ENCODE measurements at places on chromosomes 5 and 9.

GRCh38 chr5:43041669-43042175, 1.6 kb upstream of the ANXA2R start:
- H3K4me1 ChIP-seq, result peaks cover 52% of the 10 kb centered on the region
- no peaks in the 10 kb centered on the region for H3K36me3 ChIP-seq
- H3K27ac ChIP-seq, result peak overlapping the region; percentile 51
- peak; percentile 70 for DNase-seq

- no peak overlapping the region for H3K4me3 ChIP-seq
- H3K27ac ChIP-seq, result no peak overlapping the region
- no peak for DNase-seq
- peaks cover 6% of the 10 kb centered on the region for H3K4me1 ChIP-seq
- H3K36me3 ChIP-seq, result peaks cover 10% of the 10 kb centered on the region
Measured at GRCh38 chr5:94771742-94772141, 153.3 kb downstream of the SLF1 start.

GRCh38 chr5:74935752-74936091, 69.5 kb upstream of the FAM169A start:
- DNase-seq, result no peak
- peaks cover 31% of the 10 kb centered on the region for H3K4me1 ChIP-seq
- peaks cover 4% of the 10 kb centered on the region for H3K36me3 ChIP-seq
- H3K4me3 ChIP-seq, result no peak overlapping the region

GRCh38 chr5:95524423-95524822, 30.4 kb downstream of the SKIC3 start:
- peaks cover 74% of the 10 kb centered on the region for H3K36me3 ChIP-seq
- DNase-seq, result no peak
- H3K27ac ChIP-seq, result no peak overlapping the region
- H3K4me3 ChIP-seq, result no peak overlapping the region
- no peaks in the 10 kb centered on the region for H3K27me3 ChIP-seq

DNA sequence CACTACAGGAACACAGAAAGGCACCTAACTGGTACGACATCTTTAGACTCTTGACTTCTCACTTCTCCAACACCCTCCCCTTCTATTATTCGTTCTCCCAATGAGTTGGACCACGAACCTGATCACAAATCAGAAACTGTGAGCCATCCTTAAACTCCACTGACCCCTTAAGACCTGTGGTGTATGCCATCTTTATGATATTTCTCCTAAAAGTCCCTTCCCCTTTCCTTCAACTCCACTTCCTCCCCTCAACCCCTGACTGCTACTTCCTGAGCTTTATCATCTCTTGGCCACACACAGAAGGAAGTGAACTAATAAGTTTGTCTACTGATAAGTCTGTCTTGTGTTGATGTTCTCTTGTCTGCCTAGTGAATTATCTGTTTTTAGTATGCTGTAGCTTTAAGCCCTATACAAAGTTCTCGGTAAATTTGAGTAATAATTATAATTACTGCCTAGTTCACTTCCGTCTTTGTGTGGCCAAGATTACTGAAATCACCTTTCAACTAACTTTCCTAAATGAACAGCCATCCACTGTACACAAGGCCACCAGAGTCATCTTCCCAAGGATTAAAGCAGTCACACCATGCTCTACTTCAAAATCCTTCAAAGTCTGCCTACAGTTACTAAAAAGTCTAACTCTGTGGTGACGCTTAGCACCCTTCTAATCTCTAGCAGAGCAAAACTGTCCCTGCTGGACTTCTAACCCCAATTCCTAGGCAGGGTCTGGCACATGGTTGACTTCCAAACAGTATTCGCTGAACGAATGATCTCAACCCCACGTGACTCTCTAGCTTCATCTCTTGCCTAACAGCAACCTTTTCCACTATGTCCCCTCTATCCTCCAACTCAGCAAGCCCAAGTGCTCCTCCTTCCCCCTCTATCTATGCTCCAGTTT, 23.2 kb downstream of the ELOVL7 start:
- H3K4me3 ChIP-seq, result no peak overlapping the region
- no peaks in the 10 kb centered on the region for H3K4me1 ChIP-seq
- no peaks in the 10 kb centered on the region for H3K36me3 ChIP-seq

DNA sequence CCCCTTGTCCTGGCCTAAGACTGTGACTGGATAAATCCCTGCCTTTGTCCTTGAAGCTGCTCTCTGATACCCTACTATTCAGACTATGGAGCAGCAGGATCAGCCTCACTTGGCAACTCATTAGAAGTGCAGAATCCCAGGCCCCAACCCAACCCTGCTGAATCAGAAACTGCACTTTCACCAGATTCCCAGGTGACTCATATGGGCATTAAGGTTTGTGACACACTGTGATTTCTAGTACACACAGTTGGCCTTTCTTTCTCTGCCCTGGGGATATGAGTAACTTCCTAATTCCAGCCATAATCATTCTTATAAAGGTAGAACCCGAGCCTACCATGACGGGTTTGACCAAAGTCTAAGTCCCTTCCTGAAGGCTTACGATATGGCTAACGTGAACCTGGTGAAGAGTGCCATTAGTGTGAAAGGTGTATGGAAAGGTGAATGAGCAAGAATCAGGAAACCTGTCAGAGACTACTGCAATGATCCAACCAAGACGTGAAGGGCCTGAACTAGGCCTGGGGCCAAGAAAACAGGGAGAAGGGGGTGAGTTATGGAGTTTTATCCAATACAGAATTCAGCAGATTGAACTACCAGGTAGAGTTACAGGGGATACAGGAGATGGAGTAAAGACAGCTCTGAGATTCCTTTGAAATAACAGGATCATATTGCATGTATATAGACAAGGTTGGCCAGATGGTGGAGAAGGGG, 533.0 kb downstream of the BNC2 start:
- H3K4me3 ChIP-seq, result no peak overlapping the region
- peaks cover 5% of the 10 kb centered on the region for H3K4me1 ChIP-seq
- no peaks in the 10 kb centered on the region for H3K36me3 ChIP-seq
- DNase-seq, result no peak
- H3K27me3 ChIP-seq, result peaks cover 3% of the 10 kb centered on the region

DNA sequence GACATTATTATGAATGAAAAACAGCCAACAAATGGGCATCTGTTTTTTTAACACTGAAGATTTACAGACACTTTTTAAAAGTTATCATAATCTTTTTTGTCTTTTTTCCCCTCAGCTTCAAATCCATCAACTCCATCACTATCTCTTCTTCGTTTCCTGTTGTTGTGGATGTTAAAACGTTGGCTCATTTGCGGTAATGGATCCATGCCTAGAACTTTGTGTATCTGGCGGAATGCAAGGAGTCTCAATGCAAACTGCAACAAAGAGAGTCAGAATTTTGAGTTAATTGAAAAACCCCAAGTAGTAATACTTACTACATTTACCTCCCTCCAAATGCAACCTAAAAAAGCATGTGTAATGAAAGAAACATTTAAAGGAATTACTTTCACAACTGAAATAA, 42.9 kb upstream of the MTMR12 start:
- no peak overlapping the region for H3K4me3 ChIP-seq
- no peak for DNase-seq
- H3K27ac ChIP-seq, result peak overlapping the region; percentile 28
- no peaks in the 10 kb centered on the region for H3K27me3 ChIP-seq
- peaks cover 67% of the 10 kb centered on the region for H3K36me3 ChIP-seq

DNA sequence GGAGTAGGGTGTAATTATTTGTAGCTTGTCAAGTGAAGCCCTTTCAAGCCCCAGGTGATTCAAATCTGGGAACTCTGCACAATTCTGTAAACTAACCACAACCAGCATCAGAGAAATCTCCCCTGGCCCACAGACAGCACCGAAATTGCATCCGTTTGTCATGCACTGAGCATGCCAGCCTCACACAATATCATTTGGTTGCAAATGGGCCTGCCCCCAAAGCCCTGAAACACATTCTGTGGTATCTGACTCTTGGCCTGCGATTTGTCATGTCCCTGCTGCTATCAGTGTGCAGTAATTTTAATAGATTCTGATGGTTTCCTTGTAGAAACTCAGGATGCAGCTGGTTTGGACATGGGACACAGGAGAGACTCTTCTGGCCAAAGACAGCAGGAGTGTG, 35.3 kb downstream of the SNX24 start:
- no peaks in the 10 kb centered on the region for H3K27me3 ChIP-seq
- no peak overlapping the region for H3K4me3 ChIP-seq
- no peak overlapping the region for H3K27ac ChIP-seq
- peaks cover 5% of the 10 kb centered on the region for H3K4me1 ChIP-seq

GRCh38 chr9:81548911-81549310, 140.4 kb downstream of the TLE1 start:
- no peaks in the 10 kb centered on the region for H3K36me3 ChIP-seq
- H3K4me1 ChIP-seq, result peaks cover 78% of the 10 kb centered on the region
- H3K4me3 ChIP-seq, result no peak overlapping the region
- H3K27me3 ChIP-seq, result peaks cover 3% of the 10 kb centered on the region
- H3K27ac ChIP-seq, result no peak overlapping the region

- DNase-seq, result no peak
- no peaks in the 10 kb centered on the region for H3K27me3 ChIP-seq
- peaks cover 4% of the 10 kb centered on the region for H3K4me1 ChIP-seq
- H3K4me3 ChIP-seq, result no peak overlapping the region
- H3K36me3 ChIP-seq, result no peaks in the 10 kb centered on the region
Measured at GRCh38 chr9:80242022-80242421, 670.3 kb downstream of the TLE4 start.

- peaks cover 39% of the 10 kb centered on the region for H3K4me1 ChIP-seq
- no peaks in the 10 kb centered on the region for H3K27me3 ChIP-seq
- peaks cover 39% of the 10 kb centered on the region for H3K36me3 ChIP-seq
- no peak for DNase-seq
Measured at GRCh38 chr9:132669319-132669697, 475 bp downstream of the DDX31 start.

DNA sequence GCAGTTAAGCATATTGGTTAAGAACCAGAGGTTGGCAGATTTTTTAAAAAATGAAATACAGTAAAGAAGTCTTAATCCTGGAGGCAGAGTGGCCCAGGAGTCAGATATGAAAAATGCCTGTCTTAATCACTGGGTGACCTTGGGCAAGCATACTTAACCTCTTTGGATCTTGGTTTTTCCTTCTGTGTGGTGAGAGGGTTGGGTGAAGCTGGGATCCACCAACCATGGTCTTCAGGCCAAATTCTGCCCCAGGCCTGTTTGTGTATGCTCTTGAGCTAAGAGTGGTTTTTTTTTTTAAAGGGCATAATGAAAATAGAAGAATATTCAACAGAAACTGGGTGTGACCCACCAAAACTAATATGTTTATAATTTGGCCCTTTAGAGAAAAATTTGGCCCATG, 20.0 kb upstream of the TEX48 start:
- H3K27me3 ChIP-seq, result peaks cover 20% of the 10 kb centered on the region
- H3K4me3 ChIP-seq, result no peak overlapping the region
- no peaks in the 10 kb centered on the region for H3K36me3 ChIP-seq
- no peak for DNase-seq
- no peak overlapping the region for H3K27ac ChIP-seq

DNA sequence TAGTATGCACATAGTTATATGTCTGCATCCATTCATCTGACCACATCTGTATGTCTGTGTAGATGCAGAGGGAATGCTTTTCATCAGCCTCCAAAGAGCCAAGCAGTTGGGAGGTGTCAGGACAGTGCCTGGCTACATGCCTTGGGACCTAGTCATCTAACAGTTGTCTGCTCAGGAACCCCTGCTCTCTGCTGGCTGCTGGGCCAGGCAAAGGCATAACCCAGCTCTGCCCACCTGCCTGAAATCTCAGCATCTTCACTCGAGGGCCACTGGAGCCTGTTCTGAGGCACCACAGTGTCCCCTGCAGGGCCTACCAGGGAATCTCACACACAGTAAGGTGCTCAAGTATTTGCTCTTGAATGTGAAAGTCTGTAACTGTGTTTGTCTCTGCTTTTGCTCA, 3.7 kb downstream of the C9orf50 start:
- DNase-seq, result no peak
- H3K36me3 ChIP-seq, result no peaks in the 10 kb centered on the region
- peaks cover 20% of the 10 kb centered on the region for H3K27me3 ChIP-seq
- peaks cover 31% of the 10 kb centered on the region for H3K4me1 ChIP-seq
- H3K27ac ChIP-seq, result no peak overlapping the region

- H3K4me3 ChIP-seq, result no peak overlapping the region
- H3K36me3 ChIP-seq, result no peaks in the 10 kb centered on the region
- no peak for DNase-seq
- H3K27ac ChIP-seq, result no peak overlapping the region
- H3K27me3 ChIP-seq, result peaks cover 3% of the 10 kb centered on the region
Measured at GRCh38 chr5:112025757-112026156, 268.8 kb upstream of the NREP start.

- peaks cover 5% of the 10 kb centered on the region for H3K36me3 ChIP-seq
- H3K4me1 ChIP-seq, result no peaks in the 10 kb centered on the region
- no peak for DNase-seq
- H3K27me3 ChIP-seq, result peaks cover 8% of the 10 kb centered on the region
Measured at GRCh38 chr5:43320846-43321245, 7.6 kb upstream of the HMGCS1 start.

- H3K4me3 ChIP-seq, result no peak overlapping the region
- H3K27ac ChIP-seq, result no peak overlapping the region
- DNase-seq, result no peak
- H3K4me1 ChIP-seq, result no peaks in the 10 kb centered on the region
Measured at GRCh38 chr5:135589152-135589551, 10.4 kb upstream of the CXCL14 start.

DNA sequence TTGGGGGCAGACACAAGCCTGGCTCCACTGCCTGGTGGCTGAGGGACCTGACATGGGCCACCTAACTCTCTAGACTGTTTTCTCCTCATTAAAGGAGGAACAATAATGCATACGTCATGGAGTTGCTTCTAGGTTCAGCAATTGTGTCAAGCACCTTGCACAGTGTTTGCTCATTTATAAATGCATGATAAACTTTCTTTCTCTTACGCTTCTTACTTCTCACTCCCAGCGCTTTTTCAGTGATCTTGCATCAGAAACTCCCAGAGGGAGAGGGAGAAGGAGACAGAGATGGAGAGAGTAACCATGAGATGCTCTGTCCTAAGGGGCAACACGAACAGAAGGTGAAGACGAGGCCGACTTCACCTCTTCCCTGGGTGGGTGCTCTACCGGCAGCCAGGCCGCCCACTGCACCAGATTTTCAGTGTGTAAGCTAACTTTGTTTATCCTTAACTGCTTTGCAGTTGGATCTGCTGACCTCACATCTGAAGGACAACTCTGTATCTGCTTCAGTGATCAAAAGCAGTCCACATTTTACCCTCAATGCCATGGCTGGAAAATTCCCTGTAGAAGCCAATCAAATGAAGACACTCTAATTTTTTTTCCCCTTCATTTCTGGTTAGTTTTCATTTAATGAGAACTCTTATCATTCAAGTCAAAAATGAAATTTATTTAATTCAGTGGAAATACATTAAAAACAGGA, 35.3 kb downstream of the MED27 start:
- peak overlapping the region; percentile 65 for H3K4me3 ChIP-seq
- DNase-seq, result no peak
- peaks cover 3% of the 10 kb centered on the region for H3K27me3 ChIP-seq
- H3K27ac ChIP-seq, result peak overlapping the region; percentile 93
- H3K4me1 ChIP-seq, result peaks cover 53% of the 10 kb centered on the region

DNA sequence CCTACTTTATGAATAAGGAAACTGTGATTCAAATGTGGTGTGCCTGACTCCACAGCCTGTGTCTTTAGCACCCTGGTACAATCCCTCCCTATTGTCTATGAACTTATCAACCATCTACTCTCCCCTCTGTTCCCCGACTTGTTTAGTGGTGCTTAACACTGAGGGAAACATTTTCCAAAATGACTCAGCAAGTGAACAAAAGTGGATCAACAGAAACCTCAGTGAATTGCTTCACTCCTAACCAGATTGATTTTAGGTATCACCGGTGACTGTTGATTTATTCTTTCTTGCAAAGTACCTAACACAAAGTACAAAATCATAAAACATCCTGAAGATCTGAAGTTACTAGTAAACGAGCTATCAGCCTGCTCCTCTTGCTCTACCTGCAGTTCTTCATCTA, 42.1 kb upstream of the RAPGEF6 start:
- peaks cover 67% of the 10 kb centered on the region for H3K36me3 ChIP-seq
- no peaks in the 10 kb centered on the region for H3K27me3 ChIP-seq
- no peak overlapping the region for H3K4me3 ChIP-seq
- no peak for DNase-seq
- no peak overlapping the region for H3K27ac ChIP-seq
